Activated effector memory CD4-positive, alpha-beta T cell treated with Interleukin-2 at 50 U/mL for 16 hours (primary cell): ENCODE measurements at places on chromosomes 7 and 10.

DNA sequence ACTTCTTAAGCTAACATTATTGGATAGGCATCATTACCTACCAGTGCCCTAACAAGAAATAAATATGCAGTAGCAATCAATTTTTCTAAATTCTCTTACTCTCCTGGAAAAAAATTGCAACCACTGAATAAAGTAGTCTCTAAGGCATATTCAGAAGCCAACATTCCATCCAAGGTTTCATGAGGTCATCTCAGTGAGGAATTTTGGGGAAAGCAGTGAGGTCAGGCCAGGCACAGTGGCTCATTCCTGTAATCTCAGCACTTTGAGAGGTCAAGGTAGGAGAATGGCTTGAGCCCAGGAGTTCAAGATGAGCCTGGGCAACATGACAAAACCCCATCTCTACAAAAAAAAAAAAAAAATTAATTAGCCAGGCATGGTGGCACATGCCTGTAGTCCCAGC is 75.9 kb upstream of the GHITM start:
- DNase-seq = no peak

- DNase-seq = no peak
Measured at GRCh38 chr10:707861-708260, 18.4 kb upstream of the DIP2C start.

DNA sequence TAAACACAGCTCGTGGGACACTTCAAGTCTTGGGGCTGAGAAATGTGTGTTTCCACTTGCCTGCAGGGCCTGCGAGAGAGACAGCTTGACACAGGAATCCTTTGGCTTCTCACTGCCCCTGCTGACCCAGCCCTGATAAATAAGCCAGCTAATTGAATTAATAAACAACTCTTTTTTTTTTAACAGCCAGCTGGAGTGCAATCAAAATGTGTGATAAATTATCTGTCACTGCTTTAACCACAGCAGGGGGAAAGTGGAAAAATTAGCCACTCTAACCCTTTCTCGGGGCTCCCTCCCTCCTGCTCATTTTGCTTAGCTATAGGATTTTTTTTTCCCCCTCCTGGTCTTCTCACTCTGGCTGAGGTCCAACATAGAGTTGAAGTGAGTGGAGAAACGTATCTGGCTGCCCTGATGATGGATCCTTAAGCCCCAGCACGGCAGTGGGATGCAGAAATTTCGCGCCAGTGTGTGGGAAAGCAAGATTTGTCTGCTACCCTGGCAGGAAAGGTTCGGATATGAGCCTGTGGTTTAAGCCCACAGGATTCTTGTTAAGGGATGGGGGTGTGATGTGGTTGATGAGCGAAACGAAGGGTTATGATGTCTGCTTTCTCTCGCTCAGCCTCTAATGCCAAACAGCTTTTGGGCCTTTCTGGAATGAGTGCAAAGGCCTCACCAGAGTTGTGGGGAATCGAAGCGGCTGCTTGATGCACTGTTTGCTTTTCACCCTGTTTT is 173.8 kb downstream of the TRIL start:
- no peak for DNase-seq

GRCh38 chr10:75475460-75476182 is 44.2 kb downstream of the LRMDA start:
- DNase-seq = no peak

DNA sequence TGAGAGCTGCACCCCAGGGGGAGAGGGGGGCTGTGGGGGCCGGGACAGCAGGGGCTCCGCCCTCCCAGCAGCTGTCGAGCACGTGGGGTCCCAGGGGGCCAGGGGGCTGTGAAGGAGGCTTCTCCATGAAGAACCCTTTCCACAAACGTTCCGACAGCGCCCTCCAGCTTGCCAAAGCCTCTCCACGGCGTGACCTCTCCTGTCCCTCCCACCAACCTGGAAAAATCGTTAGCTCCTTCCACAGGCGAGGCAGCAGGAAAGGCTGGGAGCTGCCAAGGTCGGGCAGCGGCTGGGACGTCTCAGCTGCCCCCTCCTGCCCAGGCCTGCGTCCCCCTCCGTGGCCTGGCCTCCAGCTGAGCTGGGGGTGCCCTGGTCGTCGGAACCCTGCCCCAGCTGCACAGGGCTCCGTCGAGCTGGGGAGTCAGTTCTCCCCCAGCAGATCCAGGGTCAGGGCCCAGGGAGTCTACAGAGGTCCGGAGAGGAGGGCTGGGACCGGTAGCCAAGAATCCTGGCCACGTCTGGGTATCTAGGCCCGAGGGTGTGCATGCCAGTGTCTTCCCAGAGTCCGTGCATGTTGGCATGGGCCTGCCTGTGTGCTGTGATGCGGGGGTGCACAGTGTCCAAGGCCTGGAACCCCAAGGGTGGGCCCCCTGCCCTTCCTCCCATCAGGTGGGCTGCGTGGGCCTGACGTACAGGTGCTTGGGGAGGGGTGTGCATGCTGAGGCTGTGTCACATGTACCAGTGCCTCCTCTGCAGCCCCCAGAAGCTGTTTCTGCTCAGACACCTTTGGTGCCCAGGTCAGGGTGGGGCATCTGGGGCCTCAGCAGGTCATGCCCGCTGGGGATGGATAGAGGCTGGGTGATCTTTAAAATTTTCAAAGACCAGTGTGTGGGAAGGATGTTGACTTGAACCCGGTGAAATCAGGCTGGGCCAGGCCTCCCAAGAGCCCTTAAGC is 66.5 kb downstream of the UNCX start:
- DNase-seq = no peak

DNA sequence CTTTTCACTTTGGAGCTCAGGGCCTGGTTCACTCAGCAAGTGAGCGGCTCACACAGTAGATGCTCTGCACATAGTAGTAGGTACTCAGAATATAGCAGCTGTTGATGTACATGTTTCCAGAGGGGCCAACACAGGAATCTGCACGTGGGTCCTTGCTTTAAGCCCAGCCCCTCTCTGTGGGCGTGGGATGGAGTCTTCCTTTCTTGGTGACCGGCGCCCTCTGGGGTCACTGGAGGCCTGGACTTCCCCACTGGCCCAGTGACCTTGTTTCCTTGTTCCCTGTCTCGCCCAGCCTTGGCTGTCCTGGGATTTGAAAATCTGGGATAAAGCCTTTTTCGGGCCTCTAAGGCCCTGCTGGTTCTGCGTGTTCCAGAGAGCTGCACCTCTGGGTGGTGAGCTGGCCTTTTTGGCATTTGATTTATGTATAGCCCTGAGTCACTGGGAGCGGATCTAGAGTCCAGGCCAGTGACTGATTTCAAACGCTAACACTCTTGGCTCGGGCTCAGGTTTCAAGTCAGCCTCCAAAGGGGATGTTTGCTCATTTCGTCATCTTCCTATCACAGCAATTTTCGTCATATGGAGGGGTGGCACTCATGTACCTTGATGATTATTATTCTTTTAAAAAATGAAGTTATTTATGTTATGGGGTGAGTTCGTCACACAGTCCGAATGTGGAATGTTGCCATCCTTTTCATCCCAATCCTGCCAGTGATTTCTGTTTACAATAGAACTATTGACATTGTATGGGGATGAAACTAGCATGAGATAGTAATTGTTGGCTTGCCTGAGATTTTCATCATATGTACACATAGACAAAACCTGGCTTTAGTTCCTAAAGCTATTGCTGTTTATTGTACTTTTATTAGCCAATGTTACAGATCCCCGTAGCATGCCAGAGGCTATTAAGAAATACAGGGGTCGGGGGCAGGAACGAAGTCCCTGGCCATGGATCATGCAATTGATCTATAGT is 65.5 kb downstream of the CUX1 start:
- DNase-seq = no peak

DNA sequence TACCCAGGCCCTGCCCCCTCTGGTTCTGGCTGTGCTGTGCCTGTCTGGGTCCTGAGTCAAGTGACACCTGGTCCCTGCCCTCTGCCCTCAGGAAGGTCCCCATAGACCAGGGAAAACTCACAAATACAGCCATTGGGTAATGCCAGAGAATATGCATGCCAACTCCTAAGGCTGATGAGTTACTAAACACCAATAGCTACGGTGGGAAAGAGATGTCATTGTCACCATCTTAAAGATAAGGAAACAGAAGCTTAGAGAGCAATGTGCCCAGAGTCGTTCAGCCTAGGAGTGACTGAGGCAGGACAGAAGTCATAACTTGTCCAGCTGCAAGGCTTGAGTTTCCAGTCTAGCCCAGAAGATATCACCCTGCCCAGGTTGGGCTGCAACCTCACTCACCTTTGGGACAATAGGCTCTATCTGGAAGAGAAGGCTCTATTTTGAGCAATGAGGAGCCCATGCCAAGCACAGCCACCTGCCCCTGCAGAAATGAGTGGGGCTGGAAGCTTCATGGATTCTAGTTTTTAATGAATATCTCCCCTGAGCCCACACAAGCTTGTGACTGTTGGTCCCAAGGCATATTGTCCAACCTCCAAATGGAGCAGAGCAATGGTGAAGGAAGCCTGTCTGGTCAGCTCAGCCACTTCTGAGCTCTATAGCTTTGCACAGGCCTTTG is 42.6 kb downstream of the ZNF273 start:
- DNase-seq = no peak

GRCh38 chr7:94301024-94301586 is 93.6 kb upstream of the COL1A2 start:
- no peak for DNase-seq

GRCh38 chr7:20892776-20893175 is 106.1 kb upstream of the SP8 start:
- DNase-seq = no peak

- DNase-seq = no peak
Measured at GRCh38 chr10:11276449-11276990, 258.8 kb downstream of the CELF2 start.

GRCh38 chr10:124830445-124830844 is 28.8 kb downstream of the ABRAXAS2 start:
- DNase-seq = no peak

DNA sequence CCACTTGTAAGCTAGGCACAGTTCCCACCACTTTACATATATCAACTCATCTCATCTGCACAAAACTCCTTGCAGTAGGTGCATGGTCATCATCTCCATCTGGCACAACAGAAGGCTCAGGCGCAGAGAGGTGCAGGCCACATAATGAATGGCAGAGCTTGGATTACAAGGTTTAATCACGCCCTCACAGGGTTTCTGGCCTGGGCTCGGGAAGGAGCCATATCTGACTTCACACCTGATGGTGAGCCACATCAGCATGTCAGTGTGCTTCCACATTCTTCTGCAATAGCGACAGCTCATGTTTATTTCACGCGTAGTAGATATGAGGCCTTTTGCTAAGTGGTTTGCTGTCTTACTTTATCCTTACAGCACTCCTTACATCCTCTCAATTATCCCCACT is 650.2 kb downstream of the INHBA start:
- no peak for DNase-seq

DNA sequence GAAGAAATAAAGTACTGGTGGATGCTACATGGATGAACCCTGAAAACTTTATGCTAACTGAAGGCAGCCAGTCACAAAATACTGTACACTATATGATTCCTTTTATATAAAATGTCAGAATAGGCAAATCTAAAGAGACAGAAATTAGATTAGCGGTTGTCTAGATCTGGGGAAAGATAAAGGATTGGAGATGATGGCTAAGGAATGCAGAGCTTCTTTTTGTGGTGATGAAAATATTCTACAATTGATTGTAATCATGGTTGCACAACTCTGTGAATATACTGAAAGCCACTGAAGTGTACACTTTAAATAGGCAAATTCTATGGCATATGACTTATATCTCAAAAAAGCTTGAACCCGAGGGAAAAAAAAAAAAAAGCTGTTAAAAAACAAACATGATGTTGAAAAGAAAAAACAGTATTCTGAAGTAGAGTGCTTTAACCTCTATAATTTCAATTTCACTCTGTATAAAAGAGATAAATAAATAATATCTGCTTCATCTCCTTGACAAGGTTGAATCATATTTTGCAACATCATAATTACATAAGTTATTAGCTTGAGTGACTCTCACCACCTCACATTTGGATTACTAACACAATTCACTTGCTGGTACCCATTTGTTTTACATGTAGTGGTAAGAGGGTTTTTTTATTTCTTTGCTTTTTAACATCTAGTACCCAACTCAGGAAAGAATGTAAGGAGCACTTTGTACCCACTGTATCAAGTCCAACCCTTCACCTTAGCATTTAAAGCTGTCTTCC is 2.8 kb upstream of the GNAI1 start:
- DNase-seq = no peak

DNA sequence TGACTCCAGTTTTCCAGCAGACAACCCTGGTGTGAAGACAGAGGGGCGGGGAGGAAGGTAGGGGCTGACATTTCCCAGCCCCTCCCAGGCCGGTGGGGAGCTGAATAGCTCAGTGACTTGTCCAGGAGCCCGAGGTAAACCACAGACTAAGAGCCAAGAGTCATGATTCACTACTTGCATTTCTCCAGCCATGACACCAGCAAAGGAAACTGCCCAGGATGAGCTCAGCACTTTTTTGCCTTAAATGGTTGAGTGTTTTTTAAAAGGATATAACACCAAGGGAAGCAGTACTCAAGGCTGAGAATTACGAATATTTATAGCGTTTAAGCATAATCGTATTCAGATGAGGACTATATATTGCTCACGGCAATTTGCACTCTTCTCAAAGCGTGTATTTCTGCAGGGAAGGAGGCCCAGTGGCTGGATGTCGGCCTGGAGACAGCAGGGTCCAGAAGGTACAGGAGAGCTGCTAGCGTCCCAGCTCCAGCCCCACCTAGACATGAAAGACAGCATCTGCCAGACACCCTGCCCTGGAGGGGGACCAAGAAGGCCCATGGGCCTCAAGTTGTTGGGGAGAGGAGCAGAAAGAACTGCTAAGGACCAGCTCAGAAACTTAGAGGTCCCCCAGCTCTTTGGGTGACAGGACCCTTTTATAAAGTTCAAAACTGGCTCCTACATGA is 141.4 kb downstream of the GRID1 start:
- DNase-seq = no peak
